LHCN-M2 (cell line): ENCODE measurements at places on chromosomes 13 and 19. TPM values are rescaled to one million over a fixed set of nuclear protein-coding genes. Genes with fewer than 3 reads are reported as not detected.

- DNase-seq, result peak; percentile 59
Measured at GRCh38 chr13:46296921-46297320, 85.2 kb downstream of the LRRC63 start.

- no peak for DNase-seq
Measured at GRCh38 chr19:9865732-9866501, 30.8 kb downstream of the PIN1 start.

DNA sequence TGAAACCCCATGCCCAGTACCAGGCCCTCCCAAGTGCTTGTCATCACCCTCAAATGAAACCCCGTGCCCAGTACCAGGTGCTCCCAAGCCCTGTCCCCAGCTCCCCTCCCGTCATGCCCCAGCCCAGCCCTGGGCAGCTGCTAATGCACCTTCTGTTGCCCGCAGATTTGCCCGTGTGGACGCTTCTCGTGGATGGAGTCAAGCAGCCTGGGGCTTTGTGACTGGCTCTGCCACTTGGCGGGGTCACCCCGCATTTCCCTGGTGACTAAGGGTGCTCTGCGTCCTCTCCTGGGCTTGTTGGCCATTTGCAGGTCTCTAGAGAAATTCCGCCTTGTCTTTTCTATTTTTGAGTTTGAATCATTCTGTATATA, 82.7 kb downstream of the ATP11A start:
- DNase-seq, result no peak

GRCh38 chr13:28432816-28433560, 61.9 kb downstream of the FLT1 start:
- DNase-seq, result no peak

DNA sequence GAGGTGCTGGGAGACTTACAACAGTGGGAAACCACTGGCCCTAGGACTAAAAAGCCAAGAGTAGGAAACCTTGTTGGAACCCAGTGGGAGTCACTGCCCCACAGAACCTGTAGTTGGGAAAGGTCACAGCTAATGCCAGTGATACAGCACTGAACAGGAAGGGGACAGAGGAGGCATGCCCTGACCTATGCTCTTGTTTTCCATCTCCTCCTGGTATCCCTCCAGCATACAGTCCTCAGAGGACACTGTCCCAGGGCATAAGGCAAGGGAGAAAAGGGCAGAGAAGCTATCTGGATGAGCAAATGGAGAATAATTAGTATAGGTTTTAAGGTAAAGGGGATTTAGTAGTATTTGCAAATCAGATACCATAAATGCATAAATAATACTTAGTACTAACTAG, 11.2 kb upstream of the TBC1D4 start:
- no peak for DNase-seq

Gene EVI5L
- total RNA-seq, result 19.5 and 21.5 TPM in 2 replicates

DNA sequence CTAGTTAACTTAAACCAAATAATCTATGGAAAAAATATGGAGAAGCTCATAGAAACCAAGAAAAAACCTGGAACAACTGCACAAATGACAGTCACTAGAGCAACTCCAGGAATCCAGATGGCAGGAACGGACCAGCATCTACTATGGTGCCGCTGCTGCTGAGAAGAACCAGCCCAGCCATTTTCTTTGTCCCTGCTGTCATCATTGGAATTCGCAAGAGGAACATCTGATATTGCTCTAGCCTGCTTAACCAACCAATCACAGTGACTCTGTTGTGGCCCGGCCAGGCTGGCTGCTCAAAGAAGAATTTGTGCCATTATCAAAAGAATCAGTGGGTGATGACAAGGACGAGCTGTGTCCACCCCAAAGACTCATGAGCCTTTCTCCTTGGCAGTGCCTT, 33.1 kb upstream of the CEBPA start:
- DNase-seq, result no peak

Gene ZNF837
- 4.6 and 6.0 TPM in 2 replicates for total RNA-seq

DNA sequence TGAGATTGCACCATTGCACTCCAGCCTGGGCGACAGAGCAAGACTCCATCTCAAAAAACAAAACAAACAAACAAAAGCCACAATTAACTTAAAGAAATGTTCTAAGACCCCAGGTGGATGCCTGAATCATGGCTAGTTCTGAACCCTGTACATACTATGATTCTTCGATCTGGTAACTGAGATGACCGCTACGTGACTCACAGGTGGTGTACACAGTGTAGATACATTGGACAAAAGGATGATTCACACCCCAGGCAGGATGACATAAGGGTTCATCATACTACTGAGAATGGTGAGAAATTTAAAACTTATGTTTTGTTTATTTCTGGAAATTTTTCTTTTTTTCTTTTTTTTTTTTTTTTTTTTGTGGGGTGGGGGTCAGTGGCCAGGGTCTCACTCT, 6.5 kb downstream of the ZNF426 start:
- peak; percentile 66 for DNase-seq

DNA sequence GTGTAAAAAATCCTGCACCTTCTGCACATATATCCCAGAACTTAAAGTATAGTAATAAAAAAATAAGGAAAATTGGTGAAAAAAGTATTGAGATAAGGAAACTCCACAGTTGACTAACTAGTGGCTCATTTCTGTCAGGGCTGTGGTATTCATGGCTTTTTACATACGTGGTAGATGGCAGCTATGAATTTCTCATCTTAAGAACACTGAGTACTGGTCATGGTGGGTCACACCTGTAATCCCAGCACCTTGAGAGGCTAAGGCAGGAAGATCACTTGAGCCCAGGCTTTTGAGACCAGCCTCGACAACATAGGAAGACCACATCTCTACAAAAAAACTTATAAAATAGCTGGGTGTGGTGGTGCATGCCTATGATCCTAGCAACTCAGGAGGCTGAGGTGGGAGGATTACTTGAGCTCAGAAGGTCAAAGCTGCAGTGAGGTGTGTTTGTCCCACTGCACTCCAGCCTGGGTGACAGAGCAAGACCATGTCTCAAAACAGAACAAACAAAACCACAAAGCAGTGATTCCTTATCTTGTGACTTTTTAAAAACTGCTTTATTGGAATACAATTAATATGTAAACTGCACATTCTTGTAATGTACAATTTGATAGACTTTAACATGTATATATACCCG, 16.8 kb downstream of the SLAIN1 start:
- no peak for DNase-seq

GRCh38 chr13:39904959-39905358, 249.5 kb downstream of the COG6 start:
- no peak for DNase-seq

Gene RHPN2
- total RNA-seq, result 4.4 and 5.9 TPM in 2 replicates
